ENCODE measurements at places on chromosomes 12 and 14. TPM values are rescaled to one million over a fixed set of nuclear protein-coding genes. Genes with fewer than 3 reads are reported as not detected.

DNA sequence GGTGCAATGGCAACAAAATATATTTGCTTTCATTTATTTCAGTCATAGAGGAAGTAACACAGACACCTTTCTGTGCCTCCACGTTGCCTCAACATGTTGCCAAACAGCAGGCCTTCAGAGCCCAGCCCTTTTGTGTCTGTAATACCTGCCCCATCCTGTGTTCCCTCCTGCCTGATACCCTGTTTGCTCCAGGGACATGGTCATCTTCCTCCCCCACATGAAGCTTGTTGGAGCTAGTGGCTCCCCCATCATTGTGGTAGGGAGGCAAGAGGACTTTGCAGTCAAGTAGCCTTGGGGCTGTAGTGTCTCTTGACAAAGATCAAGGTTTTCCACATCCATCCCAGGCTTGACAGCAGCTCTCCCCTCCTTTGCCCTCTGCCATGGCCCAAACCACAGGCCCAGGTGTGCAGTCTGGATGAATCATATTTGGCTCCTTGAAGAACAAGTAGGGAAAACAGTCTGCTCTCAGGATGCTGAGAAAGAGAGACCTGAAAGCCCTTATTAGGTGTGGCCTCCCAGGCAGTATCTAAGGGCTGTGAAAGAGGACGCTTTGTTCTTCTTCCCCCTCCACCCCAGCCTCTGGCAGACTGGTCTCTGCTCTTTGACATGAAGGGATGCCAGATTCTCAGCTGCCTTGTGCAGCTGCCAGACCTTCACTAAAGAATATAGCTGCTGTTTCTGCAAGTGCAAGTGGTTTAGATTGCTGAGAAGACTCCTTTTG is 329.0 kb downstream of the C12orf75 start:
- H3K27ac ChIP-seq, result peak overlapping the region; percentile 11
- H3K27me3 ChIP-seq, result no peaks in the 10 kb centered on the region
- DNase-seq, result peak; percentile 72
- no peaks in the 10 kb centered on the region for H3K36me3 ChIP-seq

Gene PROX2
- total RNA-seq, result 0.06 TPM

Gene EIF2S3B
- 2.1 TPM for total RNA-seq

Gene NUAK1
- 8.2 TPM for total RNA-seq

- no peak for DNase-seq
- H3K36me3 ChIP-seq, result no peaks in the 10 kb centered on the region
- H3K4me1 ChIP-seq, result peaks cover 4% of the 10 kb centered on the region
- no peak overlapping the region for H3K4me3 ChIP-seq
- no peak overlapping the region for H3K27ac ChIP-seq
Observed at GRCh38 chr14:68177728-68178127, 358.1 kb downstream of the RAD51B start.

Gene SRRM4
- 0.37 TPM for total RNA-seq

Gene DNAI7
- 21.0 TPM for total RNA-seq

GRCh38 chr12:67593461-67594330 is 54.8 kb upstream of the DYRK2 start:
- no peaks in the 10 kb centered on the region for H3K4me1 ChIP-seq
- H3K27ac ChIP-seq, result no peak overlapping the region
- H3K4me3 ChIP-seq, result no peak overlapping the region

GRCh38 chr12:63496654-63497053 is 171.6 kb downstream of the DPY19L2 start:
- no peak for DNase-seq
- H3K4me3 ChIP-seq, result no peak overlapping the region
- H3K27ac ChIP-seq, result no peak overlapping the region
- H3K36me3 ChIP-seq, result no peaks in the 10 kb centered on the region
- no peaks in the 10 kb centered on the region for H3K27me3 ChIP-seq

Gene FLVCR2
- total RNA-seq, result 38.5 TPM

- H3K4me1 ChIP-seq, result peaks cover 11% of the 10 kb centered on the region
- H3K27ac ChIP-seq, result no peak overlapping the region
- H3K36me3 ChIP-seq, result no peaks in the 10 kb centered on the region
- H3K4me3 ChIP-seq, result no peak overlapping the region
- no peak for DNase-seq
Observed at GRCh38 chr14:73243341-73243740, 6.0 kb downstream of the PAPLN start.

DNA sequence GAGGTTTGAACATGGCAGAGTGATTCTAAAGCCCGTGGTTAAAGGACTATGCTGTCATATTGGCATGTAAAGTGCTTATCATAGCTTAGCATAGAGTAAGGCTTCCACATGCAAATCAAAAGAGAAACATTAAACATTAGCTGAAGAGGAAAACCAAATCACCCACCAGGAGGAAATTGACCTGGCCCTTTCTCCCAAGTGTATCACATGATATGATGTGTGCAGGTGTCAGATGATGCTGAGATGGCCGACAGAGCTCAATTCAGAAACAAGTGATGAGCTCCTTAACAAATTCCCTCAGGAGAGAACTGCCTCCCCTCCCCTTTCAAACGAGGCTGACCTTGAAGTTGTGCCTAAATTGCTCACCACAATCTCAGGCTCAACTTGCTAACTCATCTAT is 217.1 kb upstream of the BTG1 start:
- peak overlapping the region; percentile 71 for H3K27ac ChIP-seq
- H3K36me3 ChIP-seq, result no peaks in the 10 kb centered on the region
- peaks cover 8% of the 10 kb centered on the region for H3K4me1 ChIP-seq

DNA sequence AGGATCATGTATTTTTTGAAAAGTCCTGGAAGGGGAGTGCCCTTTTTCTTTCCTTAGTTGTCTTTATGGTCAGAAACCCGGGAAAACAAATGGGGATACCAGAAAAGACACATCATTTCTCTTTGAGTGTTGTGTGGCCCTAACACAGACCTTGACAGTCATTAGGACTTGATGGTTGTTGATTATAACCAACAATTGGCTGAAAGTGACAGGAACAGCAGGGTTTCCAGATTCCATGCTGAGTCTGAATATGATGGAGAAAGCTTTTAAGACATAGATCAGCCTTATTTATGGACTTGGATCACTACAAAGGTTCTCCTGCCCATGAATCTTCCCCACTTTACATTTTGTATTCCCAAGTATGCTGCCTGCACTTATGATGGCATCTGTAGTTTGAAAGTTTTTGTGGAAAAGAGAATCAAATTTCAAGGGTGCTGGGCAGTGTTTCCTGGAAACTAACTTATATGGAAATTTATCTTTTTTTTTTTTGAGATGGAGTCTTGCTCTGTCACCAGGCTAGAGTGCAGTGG is 30.4 kb downstream of the POLR3B start:
- no peaks in the 10 kb centered on the region for H3K4me1 ChIP-seq
- H3K36me3 ChIP-seq, result no peaks in the 10 kb centered on the region
- no peak overlapping the region for H3K4me3 ChIP-seq
- no peak overlapping the region for H3K27ac ChIP-seq
- DNase-seq, result no peak
- no peaks in the 10 kb centered on the region for H3K27me3 ChIP-seq

Gene RNF212B
- total RNA-seq, result 23.2 TPM

- no peaks in the 10 kb centered on the region for H3K27me3 ChIP-seq
- H3K4me3 ChIP-seq, result no peak overlapping the region
- no peak overlapping the region for H3K27ac ChIP-seq
- DNase-seq, result no peak
Observed at GRCh38 chr14:65940056-65940735, 527.7 kb downstream of the FUT8 start.

DNA sequence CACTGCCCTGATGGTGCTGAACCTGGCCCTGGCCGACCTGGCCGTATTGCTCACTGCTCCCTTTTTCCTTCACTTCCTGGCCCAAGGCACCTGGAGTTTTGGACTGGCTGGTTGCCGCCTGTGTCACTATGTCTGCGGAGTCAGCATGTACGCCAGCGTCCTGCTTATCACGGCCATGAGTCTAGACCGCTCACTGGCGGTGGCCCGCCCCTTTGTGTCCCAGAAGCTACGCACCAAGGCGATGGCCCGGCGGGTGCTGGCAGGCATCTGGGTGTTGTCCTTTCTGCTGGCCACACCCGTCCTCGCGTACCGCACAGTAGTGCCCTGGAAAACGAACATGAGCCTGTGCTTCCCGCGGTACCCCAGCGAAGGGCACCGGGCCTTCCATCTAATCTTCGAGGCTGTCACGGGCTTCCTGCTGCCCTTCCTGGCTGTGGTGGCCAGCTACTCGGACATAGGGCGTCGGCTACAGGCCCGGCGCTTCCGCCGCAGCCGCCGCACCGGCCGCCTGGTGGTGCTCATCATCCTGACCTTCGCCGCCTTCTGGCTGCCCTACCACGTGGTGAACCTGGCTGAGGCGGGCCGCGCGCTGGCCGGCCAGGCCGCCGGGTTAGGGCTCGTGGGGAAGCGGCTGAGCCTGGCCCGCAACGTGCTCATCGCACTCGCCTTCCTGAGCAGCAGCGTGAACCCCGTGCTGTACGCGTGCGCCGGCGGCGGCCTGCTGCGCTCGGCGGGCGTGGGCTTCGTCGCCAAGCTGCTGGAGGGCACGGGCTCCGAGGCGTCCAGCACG is 4.7 kb downstream of the LTB4R start:
- no peaks in the 10 kb centered on the region for H3K36me3 ChIP-seq
- H3K4me3 ChIP-seq, result peak overlapping the region; percentile 34
- DNase-seq, result peak; percentile 48
- H3K27me3 ChIP-seq, result no peaks in the 10 kb centered on the region
- peaks cover 9% of the 10 kb centered on the region for H3K4me1 ChIP-seq

DNA sequence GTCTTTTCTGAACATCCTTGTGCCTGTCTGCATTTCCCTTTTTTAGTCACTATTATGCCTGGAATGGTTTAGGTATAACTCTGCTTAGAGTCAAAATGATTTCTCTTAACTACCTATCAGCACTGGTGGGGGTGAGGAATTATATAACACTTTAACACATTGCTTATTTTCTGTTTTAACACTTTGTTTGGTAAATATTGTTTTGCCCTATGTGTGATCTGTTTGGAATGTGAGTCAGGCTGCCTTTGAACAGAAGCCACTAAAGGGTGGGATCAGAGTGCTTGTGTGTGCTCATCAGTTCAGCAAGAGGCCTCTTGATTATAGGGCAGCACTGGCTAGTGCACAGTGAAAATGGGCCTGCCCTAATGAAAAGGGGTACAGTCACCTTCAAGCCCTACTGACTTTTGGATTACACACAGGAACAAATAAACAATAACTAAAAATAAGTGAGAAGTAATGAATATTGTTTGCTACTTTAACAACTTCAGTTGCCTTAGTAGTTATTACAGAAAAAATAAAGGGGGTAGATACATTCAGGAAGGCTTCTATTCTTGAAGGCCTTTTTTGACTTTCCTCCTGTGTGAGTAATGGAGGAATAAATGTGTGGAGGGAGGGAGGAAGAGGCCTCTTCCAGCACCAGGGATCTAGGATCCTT is 23.2 kb downstream of the NGDN start:
- H3K27me3 ChIP-seq, result no peaks in the 10 kb centered on the region
- no peak overlapping the region for H3K27ac ChIP-seq
- H3K4me1 ChIP-seq, result no peaks in the 10 kb centered on the region
- H3K4me3 ChIP-seq, result no peak overlapping the region
- no peaks in the 10 kb centered on the region for H3K36me3 ChIP-seq
- no peak for DNase-seq

- no peaks in the 10 kb centered on the region for H3K27me3 ChIP-seq
- no peak overlapping the region for H3K4me3 ChIP-seq
- no peak overlapping the region for H3K27ac ChIP-seq
- no peaks in the 10 kb centered on the region for H3K36me3 ChIP-seq
- DNase-seq, result no peak
Observed at GRCh38 chr12:2614341-2614740, 180.4 kb upstream of the FKBP4 start.

Gene TXNDC16
- 21.5 TPM for total RNA-seq

Gene DAO
- 0.79 TPM for total RNA-seq

Gene FBLN5
- 88.1 TPM for total RNA-seq

GRCh38 chr14:53140585-53140984 is 12.5 kb downstream of the DDHD1 start:
- H3K27me3 ChIP-seq, result no peaks in the 10 kb centered on the region
- H3K4me1 ChIP-seq, result no peaks in the 10 kb centered on the region
- H3K4me3 ChIP-seq, result no peak overlapping the region
- DNase-seq, result no peak

Gene PLCZ1
- 13.4 TPM for total RNA-seq

Gene HHIPL1
- 2.7 TPM for total RNA-seq

DNA sequence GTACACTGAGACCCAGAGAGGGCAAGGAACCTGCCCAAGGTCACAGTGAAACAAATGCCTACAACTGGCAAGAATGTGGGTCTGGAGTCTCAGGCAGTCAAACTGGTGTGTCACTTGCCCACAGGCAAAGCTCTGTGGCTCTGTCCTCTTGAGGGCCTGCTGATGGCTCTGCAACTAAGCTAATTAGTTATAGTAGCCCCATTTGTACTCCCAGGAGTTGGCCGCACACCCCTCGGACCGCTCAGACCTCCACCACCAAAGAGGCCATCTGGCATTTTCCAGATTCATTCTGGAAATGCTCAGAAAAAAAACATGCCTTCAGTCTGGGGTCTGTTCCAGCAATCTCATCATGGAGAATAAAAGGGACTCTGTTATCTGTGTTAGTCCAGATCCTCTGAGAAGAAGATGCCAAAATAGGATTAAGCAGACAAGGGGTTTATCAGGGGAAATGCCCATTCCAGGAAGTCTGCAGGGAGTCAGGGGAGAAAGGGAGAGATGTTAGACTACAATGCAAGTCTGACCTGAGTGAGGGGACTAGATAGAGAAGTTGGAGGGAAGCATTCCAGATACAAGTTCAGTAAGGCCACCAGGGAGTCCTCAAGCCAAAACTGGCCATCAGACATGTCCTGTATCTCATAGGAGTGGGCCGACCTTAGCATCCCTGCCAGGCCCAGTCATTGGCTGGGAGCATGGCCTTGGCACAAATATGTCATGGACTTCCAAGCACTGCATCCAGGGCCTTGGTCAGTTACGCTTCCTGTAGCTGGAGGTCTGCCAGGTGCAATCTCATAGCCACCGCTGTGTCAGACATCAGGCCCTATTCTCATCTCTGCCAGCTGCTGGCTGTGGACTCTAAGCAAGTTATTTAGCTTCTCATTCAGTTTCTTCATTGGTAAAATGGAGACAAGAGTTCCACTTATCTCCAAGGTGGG is 15.4 kb upstream of the OAS1 start:
- H3K4me1 ChIP-seq, result no peaks in the 10 kb centered on the region
- DNase-seq, result peak; percentile 35
- H3K27me3 ChIP-seq, result no peaks in the 10 kb centered on the region
- H3K4me3 ChIP-seq, result no peak overlapping the region
- H3K36me3 ChIP-seq, result no peaks in the 10 kb centered on the region

DNA sequence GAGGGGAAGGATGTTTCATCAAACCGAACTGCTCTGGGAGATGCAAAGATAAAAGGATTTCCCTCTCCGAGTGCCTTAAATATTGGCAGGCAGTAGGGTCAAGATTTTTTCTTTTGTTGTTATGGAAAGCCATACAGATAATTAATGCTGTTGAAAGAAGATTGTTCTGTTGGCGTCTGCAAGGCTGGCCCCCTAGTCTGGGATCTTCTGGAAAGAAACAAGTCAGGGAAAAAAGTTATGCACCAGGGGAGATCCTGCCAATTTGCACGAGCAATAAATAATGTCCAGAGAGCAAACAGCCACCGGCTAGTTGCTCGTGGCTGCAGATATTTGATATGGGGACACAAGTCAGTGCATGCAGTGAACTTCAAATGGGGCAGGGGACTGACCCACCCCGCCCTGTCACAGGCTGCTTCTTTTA is 202.1 kb upstream of the MYL2 start:
- no peak for DNase-seq
- H3K27me3 ChIP-seq, result no peaks in the 10 kb centered on the region
- H3K27ac ChIP-seq, result no peak overlapping the region
